Smooth muscle cell of the umbilical artery (primary cell): ENCODE measurements at places on chromosomes 1 and 21. TPM values are rescaled to one million over a fixed set of nuclear protein-coding genes. Genes with fewer than 3 reads are reported as not detected.

The MCOLN2 gene
- total RNA-seq, result 0.30 and 1.9 TPM in 2 replicates

The C1orf122 gene
- total RNA-seq, result 22.6 and 316 TPM in 2 replicates

The MYBPH gene
- 0.30 TPM in 1 of 2 replicates, not detected in the other for total RNA-seq

The OLIG1 gene
- not detected in 2 replicates for total RNA-seq

The OLFML2B gene
- 1.5 and 3.5 TPM in 2 replicates for total RNA-seq

The OR2AK2 gene
- not detected in 2 replicates for total RNA-seq
